ENCODE measurements at places on chromosomes 1 and 21. TPM values are rescaled to one million over a fixed set of nuclear protein-coding genes. Genes with fewer than 3 reads are reported as not detected.

Gene ICOSLG
- total RNA-seq: 2.7 TPM

Gene JAM2
- 62.1 TPM for total RNA-seq

Gene LPAR3
- 12.8 TPM for total RNA-seq

Gene TENT5C
- 15.4 TPM for total RNA-seq

Gene FAM167B
- total RNA-seq: 2.5 TPM

Gene KRTAP11-1
- total RNA-seq: not detected

Gene SMCP
- not detected for total RNA-seq

Gene ERG
- total RNA-seq: 17.1 TPM

Gene GPA33
- not detected for total RNA-seq

Gene GNB1
- 123 TPM for total RNA-seq

Gene FCRLB
- 3.6 TPM for total RNA-seq

Gene IFNLR1
- 0.79 TPM for total RNA-seq

GRCh38 chr1:223411309-223411708 lies 18.1 kb downstream of the CCDC185 start:
- no peak for DNase-seq

DNA sequence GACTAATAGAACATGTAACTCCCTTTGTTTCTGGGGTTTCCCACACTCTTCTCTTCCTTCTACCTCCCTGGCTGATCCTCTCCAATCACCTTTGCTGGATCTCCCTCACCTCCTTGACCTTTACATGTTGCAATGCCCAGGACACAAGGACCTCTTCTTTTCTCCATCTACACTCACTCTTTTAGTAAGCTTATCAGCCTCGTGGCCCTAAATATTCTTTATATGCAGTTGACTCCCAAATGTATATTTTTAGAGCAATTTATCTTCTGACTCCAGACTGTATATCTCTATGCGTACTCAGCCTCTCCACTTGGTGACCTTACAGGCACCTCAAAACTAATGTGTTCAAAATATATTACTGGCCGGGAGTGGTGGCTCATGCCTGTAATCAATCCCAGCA lies 18.4 kb upstream of the CLSPN start:
- DNase-seq: no peak

DNA sequence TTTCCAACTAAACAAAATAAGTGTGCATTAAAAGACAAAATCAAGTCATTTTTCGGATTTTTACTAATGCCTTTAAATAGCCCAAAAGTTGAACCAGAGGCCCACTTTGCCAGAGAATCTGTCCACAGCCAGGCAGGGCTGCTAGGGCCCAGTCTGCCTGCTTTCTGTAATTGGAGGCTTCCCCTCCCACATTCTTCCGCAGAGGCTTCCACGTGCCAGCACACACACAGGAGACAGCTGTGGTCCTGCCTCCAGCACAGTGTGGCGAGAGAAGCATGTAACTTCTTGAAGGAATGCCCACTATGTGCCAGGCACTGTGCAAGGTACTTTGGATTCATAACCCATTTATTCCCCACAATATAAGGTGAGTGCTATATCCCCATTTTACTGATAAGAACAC lies 11.3 kb upstream of the PDZK1IP1 start:
- DNase-seq: no peak

DNA sequence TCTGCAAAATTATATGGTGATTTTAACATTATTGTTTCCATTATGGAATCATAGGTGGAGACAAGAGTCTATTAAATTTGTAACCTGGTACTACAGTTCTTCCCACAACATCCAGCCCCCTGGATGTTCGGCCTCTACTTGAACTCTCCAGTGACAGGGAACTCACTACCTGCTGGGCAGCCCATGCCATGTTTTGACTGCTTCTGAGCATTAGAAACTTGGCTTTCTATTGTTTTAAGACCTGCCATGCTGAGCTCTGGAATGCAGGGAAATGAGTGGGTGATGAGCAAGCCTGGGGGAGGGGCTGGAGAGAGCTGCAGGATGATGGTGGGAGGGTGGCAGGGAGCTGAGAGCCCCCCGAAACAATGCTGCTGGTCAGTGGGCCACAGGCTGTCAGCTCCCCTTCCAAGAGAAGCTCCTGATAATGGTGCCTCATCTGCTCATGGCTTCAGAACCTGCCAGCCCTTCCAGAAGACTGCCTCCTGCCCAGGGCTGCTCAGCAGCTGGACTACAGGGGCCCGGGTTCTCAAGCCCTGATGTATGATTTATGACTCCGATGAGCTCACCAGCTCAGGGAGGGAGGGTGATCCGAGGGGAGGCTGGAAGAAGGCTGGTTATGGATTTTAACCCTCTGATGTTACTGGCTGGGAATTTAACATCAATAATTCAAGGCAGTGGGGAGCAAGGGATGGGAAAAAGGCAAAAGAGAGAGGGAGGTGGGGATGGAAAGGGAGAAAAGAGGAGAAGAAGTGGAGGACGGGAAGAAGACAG lies 205.0 kb downstream of the HIVEP3 start:
- peak; percentile 65 for DNase-seq

DNA sequence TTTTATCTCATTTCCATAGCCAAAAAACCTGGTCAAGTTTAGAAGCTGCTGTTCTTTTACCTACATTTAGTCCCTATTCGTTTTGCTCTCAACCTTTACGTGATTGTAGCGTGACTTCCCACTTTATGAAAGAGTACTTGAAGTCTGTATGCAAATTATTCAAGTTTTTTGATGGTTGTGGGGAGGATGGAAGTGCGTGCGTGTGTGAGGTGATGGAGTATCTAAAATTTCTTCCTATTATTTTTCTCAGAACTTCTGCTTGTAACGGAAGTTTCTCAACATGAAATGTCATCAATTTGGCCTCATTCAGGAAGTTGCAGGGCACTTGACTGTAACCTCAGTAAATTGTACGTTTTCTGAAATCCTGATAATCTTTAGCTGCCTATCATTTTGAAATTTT lies 64.0 kb downstream of the SAMSN1 start:
- no peak for DNase-seq

- no peak for DNase-seq
These were observed 123.2 kb downstream of the LHX8 start for GRCh38 chr1:75257424-75257823.

DNA sequence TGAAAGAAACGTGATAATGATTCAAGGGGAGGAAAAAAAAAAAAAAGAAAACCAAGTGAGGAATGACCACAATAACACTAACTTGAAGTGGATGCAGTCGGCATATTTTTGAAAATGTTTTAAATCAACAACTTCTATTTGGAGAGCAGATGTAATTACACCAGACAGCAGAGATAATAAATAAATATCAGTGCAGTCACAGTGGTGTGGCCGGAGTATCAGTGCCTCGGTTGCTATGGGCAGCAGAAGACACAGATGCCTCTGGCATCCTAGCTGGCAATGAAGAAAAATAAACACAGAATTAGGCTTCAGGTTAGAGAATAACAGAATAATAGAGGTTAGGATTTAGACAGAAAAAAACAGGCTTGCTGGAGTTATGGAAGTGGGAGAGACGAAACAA lies 888.3 kb downstream of the LTN1 start:
- DNase-seq: no peak

DNA sequence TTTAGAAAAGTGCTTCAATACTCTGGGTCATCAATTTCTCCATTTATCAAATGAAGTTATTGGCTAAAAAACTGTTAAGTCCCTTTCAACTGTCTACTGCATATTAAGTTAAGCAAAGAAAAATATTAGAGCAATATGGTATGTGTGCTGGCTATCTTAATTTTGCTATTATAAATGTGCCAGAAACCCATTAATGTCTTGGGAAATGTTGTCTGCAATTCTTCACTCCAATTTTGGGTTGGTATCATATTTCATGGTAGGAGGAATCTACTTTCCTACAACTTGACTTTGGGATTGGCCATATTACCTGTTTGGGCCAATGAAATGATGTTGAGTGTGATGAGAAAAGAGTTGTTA lies 1063.9 kb downstream of the PLA2G4A start:
- DNase-seq: no peak

DNA sequence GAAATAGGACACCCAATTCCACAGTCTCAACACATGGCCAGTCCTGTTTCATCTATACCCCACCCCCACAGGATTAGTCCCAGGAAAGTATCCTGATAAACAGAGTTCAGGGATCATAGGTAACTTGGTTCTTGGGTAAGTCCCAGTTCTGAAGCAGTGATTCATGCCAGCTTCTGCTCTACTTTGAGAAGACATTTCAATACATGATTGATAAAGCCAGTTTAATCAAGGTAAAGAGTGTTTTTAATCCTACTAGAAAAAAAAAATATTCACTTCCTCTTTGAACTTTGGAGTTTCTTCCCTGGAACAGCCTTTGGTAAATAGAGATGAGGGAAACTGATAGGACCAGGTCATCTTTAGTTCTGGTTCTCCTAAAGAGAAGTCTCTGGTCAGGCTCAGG lies 142.4 kb downstream of the TLR5 start:
- DNase-seq: no peak

GRCh38 chr21:18155508-18156193 lies 89.0 kb upstream of the CHODL start:
- DNase-seq: no peak

- no peak for DNase-seq
These were observed 136.4 kb downstream of the SETD4 start for GRCh38 chr21:35923971-35924370.

- no peak for DNase-seq
These were observed 114.5 kb upstream of the KCNK2 start for GRCh38 chr1:214967865-214968575.

GRCh38 chr1:167297222-167298214 lies 76.8 kb downstream of the POU2F1 start:
- DNase-seq: no peak

DNA sequence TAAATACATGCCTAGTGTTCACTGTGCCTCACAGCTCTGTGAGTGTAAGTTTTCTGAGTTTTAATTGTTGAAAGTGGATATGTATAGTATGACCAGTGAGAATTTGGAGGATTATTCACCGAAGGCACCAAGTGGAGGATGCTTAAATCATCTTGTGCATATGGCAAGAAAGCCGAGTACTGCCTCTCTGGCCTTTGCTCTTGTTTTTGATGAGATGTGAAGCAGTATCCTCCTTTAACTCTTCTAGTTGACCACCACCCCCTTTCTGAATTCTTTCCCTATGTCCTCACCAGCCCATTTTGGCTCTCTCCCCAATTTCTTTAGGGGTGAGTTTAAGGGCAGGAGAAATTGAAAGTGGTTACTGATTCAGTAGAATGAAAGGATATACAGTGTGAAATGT lies 130.4 kb downstream of the SYT2 start:
- peak; percentile 66 for DNase-seq

- no peak for DNase-seq
These were observed 35.6 kb upstream of the NEK7 start for GRCh38 chr1:198121056-198121826.

- no peak for DNase-seq
These were observed 32.0 kb downstream of the EGLN1 start for GRCh38 chr1:231390071-231390470.

DNA sequence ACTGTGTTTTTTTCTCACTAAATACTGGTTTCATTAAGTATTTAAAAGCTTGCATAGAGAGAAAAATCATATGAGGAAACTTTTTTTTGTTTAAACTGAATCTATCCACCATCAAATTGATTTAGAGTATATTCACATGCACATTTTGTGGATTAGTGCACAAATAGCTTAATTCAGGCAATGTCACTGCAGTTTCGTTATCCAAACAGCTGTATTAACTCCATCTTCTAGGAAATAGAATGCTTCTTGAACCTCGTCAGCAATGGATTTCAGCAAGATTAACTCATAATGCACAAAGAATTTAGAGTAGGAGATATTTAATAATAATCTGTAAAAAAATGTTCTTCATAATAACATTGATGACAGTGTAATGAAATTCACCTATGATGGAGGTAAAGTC lies 37.5 kb downstream of the NEXN start:
- DNase-seq: no peak

DNA sequence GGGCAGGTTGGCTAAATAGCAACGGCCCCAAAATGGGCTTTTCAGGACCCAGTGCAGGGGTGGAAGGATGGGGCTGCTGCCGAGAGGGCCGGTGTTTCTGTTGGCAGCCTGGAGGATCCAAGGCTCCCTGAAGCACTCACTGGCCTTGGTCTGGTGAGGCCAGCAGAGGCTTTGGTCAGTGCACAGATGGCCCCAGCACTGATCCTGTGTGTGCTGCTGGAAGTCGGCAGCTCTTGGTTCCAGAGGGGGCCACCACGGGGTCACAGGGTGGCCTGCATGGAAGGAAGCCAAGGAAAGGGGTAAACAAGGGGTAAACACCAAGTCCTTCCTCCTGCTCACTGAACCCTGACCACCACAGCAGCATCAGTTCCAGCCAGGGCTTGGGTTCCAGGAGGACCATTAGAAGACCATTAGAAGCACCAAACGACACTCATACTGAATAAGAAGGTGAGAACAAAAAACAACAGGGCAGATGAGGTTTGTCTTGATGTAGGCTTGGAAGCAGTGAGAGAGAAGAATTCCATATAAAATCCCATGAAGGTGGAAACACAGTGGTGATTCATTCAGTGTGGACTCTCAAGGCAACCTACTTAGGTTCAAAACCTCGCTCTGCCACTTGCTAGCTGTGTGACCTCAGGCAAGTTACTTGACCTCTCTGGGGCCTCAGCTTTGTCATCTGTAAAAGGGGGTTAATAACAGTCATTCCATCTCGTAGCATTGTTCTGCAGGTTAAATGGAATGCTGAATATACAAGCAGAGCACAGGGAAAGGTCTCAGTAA lies 184.5 kb downstream of the RUNX1 start:
- no peak for DNase-seq

DNA sequence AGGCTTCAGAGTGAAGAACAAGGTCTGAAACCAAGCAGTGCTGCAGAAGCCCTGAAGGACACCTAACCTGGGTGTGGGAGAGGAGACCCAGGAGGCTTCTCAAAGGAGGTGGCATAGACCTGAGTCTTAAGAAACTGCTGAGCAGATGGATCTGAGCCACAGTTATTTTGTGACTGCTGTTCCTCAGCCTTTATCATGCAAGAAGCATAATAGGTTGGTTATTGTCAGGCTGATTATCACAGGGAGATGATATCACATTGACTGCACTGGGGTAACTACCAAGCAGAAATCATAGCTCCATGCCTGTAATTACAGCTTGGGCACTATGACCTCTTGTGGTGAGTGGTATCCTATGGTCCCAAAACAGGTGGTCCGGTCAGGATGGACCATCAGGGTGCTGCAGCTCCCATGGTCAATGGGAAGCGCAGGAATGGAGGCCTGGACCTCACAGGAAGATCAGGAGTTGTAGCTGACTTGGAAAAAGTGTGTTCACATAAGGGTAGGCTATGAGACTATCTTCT lies 11.5 kb upstream of the ATP2B4 start:
- no peak for DNase-seq

- DNase-seq: no peak
These were observed 1.9 kb upstream of the COL8A2 start for GRCh38 chr1:36126797-36127500.

GRCh38 chr1:147786536-147786935 lies 26.1 kb upstream of the GJA5 start:
- DNase-seq: peak; percentile 46

Data from urinary bladder (tissue), 4 donors.